ENCODE measurements at places on chromosomes 4 and X.

DNA sequence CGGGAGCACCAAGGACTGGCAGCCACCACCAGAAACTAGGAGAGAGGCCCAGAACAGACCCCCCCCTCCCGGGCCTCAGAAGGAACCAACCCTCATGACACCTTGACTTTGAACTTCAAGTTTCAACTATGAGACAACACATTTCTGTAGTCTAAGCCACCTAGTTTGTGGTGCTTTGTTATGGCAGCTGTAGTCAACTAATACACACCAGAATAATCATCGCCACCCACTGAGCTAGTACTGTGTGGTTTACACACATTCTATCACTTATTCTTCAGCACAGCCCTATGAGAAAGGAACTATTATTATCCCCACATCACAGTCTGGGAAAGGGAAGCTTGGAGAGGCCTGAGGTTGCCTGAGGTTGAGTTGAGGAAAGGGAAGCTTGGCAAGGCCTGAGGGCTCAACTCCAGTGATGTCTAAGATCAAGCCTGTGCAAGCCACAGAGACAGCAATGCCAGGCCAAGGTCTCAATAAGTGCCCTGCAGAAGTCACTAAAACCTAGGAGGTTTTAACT lies 126.6 kb downstream of the FHDC1 start:
- no peak for DNase-seq

- no peak for DNase-seq
Observed at GRCh38 chrX:111568354-111568753, 56.9 kb downstream of the SERTM2 start.

GRCh38 chrX:108091878-108092291 lies 307 bp downstream of the ATG4A start:
- DNase-seq = peak; percentile 8

DNA sequence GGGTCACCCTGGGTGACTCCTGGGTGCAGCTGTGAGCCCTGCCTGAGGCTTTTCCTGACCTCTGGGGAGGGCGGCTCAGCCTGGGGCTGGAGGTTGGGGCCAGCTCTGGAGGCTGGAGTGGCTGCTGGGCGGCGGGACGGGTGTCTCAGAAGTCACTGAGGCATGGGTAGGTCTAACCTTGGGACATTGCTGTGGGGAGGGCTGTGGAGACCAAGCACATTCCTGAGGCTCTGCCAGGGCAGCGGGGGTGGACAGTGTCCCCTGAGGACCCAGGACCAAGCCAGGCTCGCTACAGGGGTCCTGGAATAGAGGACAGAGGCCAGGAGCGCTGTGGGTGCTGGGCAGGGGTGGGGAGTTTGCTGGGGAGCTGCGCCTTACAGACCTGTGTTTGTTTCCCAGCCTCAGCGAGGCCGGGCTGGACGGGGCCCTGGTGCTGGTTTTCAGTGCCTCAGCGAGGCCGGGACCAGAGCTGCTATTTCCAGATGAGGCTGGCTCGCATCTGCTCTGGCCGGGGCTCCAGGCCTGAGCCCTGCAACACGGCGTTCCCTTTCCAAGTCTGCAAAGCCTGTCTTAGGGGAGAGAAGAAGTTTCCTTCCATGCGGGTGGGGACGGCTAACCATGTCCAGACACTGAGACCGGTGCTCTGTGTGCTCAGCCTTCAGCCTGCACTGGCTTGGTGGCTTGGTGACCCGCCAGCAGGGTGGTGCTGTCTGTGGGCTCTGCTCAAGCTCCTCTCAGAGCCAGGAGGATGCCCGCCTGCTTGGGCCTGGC lies 3.0 kb upstream of the SLC25A6 start:
- no peak for DNase-seq

DNA sequence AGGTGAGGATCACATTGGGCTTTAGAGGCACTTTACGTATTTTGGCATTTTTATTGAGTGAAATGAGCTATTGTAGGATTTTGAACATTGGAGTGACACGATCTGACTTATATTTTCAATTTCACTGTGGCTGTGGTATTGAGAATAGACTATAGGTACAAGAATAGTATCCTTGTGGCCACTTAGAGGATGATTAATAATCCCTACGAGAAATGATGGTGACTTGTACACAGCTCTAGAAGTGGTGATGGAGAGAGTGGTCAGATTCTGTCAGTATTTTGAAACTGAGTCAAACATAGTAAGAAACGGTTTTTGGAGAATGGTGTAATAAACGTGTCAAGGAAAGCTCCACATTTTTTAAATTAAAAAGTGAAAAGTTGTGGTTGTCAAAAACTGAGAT lies 494.7 kb downstream of the EPHA5 start:
- no peak for DNase-seq

GRCh38 chrX:136185401-136186022 lies 38.2 kb downstream of the FHL1 start:
- no peak for DNase-seq

DNA sequence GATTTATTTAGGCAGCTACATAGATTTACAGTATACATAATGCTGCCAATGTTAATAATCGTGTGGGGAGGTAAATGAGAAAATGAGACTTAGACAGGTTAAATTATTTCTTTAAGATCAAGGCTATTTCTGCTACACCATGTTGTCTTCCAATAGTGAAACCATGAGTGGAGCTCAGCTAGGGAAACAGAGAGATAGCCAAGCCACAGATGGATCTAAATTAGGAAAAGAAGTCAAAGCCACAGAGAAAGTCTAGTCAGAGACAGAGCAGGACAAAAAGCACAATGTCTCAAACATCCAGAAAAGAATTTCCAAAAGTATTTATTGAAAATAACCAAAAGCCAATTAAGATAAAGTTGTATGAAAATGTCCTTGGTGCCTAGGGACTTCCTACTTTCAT lies 867.2 kb upstream of the GRID2 start:
- DNase-seq = no peak

DNA sequence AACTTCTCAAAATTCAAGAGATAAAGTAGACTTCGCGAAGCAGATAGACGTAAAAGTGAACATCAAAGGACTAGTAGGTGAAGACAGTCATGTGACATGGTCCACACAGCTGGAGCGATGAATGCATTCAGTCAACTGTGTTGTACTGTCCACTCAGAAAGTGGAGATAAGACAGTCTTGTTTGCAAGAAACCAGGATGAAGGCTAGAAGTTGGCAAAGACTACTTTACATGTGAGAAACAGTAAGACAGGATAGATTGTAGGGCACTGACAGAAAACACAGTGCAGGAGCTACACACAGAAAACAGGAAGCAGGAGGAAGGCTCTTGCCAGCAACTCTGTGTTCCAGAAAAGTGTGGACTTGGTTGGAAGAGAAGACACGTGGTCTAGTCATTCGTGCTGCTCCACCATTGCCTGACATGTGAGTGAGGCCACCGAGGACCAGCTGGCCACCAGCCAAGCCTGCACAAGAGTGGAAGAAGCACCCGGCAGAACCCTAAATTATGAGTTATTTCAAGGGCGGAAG lies 78.9 kb downstream of the FAT1 start:
- no peak for DNase-seq
